Activated naive CD4-positive, alpha-beta T cell treated with anti-CD3 and anti-CD28 coated beads, Interleukin-2, amount 50 U/mL, for 16 hours (primary cell): ENCODE measurements at places on chromosomes 6 and 20.

DNA sequence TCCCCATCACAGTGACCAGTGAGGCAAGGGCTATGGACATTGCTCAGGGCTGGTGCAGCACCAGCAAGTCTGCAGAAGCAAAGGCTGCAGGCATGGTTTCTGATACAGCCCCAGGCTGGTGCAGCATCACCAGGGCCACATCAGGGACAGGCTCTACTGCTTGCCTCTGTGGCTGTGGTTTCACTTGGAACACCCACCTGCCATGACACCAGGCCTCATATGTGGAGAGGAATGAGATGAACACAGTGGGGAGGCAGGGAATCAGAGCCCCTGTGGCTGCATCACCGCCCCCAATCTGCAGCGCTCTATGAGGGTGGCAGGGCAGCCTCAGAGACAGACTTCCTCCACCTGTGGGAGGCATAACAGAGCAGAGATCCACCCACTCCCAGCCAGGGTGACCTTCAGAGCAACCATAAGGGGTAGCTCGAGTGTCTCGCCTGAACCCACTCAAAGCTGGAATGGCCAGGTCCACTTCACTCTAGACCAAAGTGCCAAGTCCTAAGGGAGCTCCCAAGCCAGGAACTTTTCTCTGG is 7.9 kb downstream of the RING1 start:
- DNase-seq: no peak

GRCh38 chr6:692356-692851 is 535 bp downstream of the EXOC2 start:
- DNase-seq: peak; percentile 82

GRCh38 chr6:111207141-111207858 is 120.0 kb downstream of the SLC16A10 start:
- DNase-seq: no peak

DNA sequence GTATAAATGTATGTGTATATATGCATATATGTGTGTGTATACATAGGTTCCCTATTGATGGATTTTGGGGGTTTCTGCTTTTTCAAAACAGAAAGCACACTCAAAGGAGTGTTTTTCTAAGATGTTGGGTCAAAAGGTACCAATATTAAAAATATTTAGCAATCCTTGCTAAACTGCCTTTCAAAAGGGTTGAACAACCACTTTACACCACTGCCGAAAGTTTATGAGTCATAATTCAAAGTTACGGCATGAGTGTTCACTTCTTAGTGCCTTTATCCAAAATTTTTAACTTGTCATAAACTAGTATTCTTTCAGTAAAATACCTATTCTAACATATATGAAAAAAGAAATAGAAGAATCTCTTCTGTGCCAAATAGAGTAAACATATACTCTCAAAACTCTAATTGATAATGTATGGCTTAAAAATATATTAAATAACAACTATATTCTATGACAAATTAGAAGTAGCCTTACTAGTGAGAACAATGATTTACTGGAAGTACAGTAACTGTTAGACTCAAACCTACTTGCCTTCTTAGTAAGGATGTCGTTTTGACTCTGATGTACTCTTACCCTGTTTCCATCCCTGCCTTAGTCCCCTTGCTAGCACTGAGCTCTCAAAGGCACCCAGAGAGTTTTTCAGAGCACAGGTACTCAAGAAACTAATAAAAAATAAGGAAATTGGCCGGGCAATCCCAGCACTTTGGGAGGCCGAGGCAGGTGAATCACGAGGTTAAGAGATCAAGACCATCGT is 136.1 kb downstream of the INSM1 start:
- DNase-seq: no peak

GRCh38 chr6:1024587-1024986 is 287.3 kb upstream of the FOXQ1 start:
- DNase-seq: no peak

DNA sequence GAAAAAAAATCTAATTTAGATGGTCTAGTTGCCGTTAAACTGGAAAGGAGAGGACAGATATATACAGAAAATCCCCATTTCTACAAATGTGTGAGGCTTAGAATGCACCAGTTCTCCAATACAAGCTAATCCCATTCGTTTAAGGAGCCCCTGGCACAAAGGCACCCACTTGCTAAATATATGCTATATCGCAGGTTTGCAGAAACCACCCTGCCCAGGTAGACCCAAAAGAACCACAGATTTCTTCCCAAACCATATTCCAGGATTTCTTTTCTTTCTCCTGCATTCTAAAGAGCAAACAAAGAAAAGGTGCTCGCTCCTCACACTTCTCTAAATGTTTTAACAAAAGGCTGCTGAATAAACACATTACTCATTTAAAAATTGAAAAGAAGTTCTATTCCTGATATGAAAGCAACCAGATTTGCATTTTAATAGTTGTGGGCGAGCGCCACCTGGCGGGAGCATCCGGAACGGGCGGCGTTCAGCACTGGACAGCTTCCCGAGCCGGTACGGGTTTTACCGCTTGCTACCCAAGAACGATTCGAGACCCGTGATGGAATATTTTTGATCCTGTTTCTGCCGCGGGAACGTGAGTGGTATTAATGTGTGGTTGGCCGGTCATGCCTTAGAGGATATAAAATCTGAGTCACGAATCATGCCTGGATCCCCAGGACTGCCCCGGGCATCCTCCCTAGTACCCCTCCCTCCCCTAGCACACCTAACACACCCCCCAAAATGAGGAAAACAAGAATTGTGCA is 2.1 kb downstream of the PTPRT start:
- peak; percentile 43 for DNase-seq

- DNase-seq: no peak
Observed at GRCh38 chr6:65055545-65055944, 651.5 kb downstream of the EYS start.

GRCh38 chr20:21661488-21662055 is 43.9 kb upstream of the PAX1 start:
- DNase-seq: no peak

GRCh38 chr6:117547688-117548621 is 54.4 kb downstream of the GOPC start:
- peak; percentile 49 for DNase-seq

GRCh38 chr20:16415071-16416053 is 157.9 kb downstream of the KIF16B start:
- no peak for DNase-seq

- no peak for DNase-seq
Observed at GRCh38 chr6:161918628-161919205, 644.9 kb upstream of the AGPAT4 start.

GRCh38 chr20:48782901-48783308 is 44.9 kb downstream of the PREX1 start:
- DNase-seq: no peak

DNA sequence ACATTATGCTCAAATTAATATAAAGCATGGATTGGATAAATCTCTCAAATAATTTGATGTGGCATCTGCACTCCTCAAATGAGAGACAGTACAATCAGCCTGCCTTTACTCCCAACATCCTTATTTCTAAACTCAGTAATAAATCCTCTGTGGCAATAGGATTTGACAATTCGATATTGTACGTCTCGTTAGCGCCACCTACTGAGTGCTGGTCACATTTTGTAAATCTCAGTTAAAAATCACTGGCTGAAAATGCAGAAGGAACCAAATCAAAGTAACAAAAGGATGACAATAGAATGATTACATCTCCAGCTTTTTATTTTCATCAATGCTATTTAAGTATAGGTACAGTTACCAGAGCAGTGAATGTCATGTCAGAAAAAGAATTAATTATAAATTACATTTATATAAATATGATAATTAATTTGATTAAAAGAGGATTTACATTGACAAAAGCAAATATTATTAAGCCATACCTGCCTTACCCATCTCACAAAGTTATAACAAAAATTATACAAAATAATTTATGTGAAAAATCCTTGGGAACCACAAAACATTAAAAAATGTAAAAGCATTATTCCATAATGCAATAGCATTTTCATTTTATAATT is 20.2 kb upstream of the GJE1 start:
- peak; percentile 71 for DNase-seq

GRCh38 chr6:37704066-37704465 is 6.4 kb upstream of the MDGA1 start:
- DNase-seq: no peak

DNA sequence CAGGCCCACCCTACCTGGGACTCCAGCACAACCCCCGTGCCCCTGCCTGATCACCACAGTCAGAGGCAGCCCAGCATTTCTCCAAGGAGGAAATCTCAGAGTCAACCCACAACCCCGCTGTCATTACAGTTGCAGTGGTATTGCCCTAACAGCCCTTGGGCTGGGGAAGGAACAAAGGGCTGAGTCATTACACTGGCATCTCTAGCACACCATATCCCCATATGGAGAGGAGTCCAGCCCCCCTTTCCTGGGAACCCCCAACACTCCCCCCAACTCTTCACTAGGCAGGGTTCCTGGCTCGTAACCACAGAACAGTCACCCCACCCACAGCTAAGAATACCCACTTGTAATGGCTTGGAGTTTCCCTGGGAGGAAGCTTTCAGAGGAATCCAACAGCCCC is 149.4 kb upstream of the OGFRL1 start:
- no peak for DNase-seq

DNA sequence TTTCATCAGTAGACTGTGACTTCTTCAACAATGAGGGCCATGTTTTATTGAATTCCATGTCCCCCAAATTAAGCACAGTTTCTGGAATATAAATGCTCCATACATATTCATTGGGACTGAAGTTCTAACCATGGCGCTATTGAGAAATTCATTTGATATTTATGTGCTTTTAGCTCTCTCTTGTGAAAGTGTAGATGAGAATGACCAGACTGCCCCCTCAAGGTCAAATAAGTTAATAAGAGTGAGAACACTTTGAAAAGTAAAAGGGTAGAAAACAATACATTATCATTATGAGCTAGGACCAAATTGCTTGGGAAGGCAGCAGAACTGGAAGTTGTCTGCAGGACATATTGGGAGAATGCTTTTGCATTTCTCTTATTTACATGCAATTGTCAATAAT is 597.9 kb downstream of the EPM2A start:
- DNase-seq: no peak

DNA sequence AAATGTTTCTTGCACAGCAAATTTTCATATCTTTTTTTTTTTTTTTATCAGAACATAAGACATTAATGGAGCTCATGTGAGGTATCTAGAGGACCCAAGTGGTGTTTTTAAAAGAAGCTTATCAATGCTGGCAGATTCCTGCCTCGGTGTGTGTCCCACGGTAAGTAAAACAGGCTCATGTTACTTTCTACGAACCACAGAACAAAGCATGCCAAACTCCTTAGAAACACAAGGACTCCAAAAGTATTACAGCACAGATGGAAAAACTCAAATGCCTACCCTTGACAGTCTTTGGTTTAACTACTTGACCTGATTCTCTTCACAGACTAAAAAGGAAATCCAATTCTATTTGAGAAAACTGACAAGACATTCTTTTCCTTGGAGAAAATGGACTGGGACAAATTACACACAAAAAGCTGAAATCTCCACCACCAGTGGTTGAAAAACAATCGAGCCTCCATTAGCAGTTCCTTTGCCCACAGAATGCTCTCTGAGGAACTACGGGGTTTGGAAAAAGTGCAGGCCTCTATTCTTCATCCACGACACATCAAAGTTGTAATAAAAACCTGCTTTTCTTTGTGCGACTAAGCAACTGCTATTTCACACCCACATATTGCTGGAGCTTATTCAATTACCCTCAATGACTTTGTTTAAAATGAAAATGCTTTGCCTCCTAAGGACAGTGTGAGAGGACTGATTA is 5.4 kb downstream of the METTL24 start:
- no peak for DNase-seq

GRCh38 chr6:111973118-111973761 is 80.7 kb upstream of the CCN6 start:
- DNase-seq: peak; percentile 73

DNA sequence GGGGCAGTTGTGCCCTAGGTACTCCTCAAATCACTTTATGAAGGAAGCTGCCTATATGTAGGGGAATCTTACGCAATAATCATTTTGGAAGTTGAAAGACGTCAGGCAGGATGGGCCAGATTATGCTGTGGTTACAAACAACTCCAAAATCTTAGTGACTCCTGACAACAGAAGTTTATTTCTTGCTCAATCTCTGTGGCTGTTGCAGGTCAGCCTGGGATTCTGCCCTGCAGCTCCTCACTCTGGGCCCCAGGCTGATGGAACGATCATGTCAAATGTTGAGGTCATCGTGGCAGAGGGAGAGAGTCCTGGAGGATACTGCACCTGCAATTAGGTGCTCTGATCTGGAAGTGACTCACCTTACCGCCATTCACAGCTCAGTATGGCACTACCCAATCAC is 88.4 kb downstream of the ZDHHC14 start:
- no peak for DNase-seq

DNA sequence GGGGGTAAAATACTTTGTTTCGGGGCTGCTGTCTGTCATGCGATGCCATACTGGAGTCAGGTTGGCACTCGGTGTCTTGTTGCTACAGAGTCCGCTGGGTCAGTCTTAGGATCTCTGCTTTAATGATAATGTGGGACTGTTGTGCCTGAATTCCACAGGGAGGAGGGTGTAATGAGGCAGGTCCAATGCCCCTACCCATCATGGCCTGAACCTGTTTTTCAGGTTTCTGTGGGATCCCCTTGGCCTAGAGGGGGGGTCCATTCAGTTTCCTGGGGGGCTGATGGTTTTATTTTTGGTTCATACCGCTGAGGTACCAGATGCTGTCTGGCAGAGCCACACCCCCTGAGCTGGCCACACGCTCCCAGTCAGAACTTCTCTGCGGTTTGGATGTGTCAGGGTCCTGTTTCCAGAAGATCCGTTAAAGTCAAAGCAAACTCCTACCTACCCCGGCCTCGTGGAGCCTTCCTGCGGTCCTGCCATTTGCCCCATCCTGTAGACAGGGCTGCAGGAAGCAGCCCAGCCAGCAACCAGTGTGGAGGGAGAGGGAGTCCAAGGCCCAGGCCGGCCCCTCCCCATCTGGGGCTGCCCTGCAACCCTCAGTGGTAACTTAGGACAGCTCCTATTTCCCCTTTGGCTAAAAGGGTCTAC is 69.7 kb downstream of the TCP11 start:
- no peak for DNase-seq

DNA sequence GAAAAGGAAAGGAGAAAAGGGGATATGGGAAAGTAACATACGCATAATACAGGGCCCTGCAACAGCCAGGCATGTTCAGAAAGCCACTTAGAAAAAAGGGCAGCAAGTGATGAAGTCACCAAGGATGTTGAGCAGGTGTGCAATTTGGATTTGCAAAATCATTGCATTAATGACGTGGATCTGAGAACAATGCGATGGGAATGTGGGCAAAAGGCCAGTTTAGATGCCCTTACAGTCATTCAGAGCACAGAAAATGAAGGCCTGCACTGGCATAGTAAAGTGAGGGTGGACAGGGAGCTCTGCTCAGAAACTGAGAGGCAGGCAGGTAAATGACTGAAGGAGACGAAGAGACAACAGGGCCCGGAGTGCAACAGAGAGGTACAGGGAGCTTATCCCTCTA is 123.7 kb upstream of the NHSL1 start:
- no peak for DNase-seq

DNA sequence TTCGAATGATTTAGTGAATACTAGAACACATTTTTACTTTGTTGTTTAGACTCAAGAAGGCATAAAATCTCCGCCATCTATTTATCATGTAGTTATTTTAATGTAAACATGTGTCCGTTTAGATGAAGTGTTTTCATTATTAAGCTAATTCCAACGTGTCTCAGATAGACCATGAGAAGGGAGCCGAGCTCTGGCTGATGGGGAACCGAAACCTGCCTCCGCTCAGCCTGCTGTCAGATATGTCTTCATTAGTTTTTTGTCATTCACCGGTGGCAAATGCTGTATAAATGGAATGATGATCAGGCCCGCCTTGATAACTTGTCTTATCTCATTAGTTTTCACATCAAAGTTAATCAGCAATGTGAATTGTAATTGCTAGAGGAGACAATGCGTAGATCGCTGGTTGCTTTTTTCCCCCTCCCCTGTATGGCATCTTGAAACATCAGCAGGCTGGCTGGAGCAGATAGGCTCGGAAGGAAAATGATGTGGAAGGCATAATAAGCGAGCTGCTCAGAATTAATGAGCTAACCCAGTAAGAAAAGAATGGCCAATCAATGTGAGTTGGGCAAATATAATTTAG is 136.4 kb downstream of the LINC00237 start:
- no peak for DNase-seq
